ENCODE measurements at places on chromosomes 6 and 20.

DNA sequence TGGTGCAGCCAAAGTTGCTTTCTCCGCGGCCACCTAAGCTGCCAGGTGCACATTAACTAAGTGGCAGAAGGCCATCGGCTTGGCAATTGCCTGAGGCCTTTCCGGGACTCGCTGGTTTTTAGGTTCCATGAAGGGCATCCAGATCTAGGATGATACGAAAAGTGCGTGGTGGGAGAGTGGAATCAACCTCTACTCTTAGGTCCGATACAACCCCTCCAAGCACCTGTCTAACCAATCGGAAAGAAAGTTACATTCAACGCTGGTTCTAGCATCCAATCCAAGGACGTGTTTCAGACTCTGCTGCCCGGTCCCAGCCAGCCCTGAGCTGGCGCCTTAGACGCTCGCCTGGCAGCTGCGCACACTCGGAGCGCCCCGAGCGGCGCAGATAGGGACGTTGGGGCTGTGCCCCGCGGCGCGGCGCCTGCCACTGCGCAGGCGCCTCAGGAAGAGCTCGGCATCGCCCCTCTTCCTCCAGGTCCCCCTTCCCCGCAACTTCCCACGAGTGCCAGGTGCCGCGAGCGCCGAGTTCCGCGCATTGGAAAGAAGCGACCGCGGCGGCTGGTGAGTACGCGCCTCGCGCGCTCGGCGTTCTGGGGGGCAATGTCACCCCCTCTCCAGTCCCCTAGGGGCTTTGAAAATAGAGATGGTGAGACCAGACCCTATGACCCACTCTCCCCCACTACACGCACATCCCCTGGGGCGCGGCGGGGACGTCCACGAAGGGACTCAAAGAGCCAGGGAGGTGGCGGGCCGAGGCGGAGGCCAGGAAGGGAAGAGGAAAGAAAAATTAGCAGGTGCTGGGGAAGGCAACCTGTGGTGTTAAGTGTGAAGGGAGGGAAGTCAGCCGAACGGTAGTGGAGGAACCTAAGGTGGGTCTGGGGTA lies at the start of gene ENPP4:
ENPP4 (plus strand) TSS at position 361 of the 883 bp plus-strand sequence. CDS start 9,595 bp downstream, outside the sequence.
- no peaks in the 10 kb centered on the region for H3K36me3 ChIP-seq
- no peaks in the 10 kb centered on the region for H3K27me3 ChIP-seq
- peak within 1 kb of the TSS; percentile 80 for H3K27ac ChIP-seq
- no peaks in the 10 kb centered on the region for H3K4me1 ChIP-seq
- DNase-seq: peak; percentile 87

DNA sequence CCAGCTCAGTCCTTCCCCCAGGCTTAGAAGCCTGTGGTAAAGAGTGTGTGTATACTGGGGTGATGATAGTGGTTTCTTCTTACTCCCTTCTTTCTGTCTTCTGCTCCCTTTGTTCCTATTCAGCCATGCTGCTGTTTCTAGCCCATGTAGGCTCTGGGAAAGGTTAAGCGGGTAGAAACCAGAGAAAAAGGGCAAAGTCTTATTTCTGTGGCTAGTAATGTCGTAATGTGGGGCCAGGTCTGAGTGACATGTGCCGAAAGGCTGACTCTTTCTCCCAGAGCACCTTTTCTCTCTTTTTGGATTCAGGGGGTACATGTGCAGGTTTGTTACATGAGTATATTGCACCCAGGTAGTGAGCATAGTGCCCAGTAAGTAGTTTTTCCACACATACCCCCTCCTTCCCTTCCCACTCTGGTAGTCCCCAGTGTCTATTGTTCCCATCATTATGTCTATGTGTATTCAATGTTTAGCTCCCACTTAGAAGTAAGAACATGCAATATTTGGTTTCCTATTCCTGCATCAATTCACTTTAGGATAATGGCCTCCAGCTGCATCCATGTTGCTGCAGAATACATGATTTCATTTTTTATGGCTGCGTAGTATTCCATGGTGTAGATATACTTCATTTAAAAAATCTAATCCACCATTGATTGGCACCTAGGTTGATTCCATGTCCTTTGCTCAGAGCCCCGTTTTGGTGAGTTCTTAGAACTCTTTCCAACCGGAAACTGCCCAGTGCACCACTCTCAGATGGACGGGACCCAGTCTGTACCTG lies 74.3 kb downstream of the EFHC1 start:
- H3K27me3 ChIP-seq: no peaks in the 10 kb centered on the region
- H3K36me3 ChIP-seq: peaks cover 13% of the 10 kb centered on the region
- H3K27ac ChIP-seq: no peak overlapping the region
- no peak overlapping the region for H3K4me3 ChIP-seq
- DNase-seq: no peak

DNA sequence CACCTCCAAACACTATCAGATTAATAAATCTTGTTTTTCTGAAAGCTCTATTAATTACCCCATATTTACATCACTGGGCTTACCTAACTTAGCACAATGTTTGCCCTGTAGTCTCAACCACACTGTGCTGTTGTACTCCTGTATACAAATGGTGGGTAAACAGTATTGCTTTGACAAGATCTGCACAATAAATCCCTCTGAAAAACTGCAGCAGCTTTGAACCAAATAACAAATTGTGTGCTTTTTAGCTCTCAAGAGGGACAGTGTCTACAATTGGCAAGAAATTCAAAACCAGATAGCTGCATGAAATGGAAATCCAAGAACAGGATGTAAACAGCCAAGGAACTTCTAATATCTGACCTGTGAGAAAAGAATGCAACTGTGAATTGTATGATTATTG lies 10.4 kb downstream of the KIF6 start:
- no peaks in the 10 kb centered on the region for H3K36me3 ChIP-seq
- H3K27ac ChIP-seq: no peak overlapping the region
- H3K4me3 ChIP-seq: no peak overlapping the region
- H3K4me1 ChIP-seq: no peaks in the 10 kb centered on the region

DNA sequence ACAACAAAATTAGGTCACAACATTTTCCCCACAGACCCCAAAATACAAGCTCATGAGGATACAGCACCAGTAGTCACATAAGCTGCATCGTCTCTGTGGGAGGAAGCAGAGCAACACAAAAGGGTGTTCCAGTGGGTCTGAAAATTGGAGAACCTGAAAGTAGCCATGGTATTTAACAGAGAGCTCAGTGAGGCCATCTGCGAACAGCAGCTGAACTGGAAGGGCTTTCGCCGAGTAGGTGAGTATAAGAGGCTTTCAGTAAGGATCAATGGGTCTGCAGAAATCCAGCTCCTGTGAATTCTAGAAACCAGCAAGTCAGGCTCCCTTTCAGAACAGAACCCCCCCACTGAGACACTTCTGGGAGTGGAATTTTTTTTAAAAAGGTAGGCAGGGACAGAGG lies 120.0 kb upstream of the RREB1 start:
- H3K27ac ChIP-seq: no peak overlapping the region
- DNase-seq: no peak
- no peak overlapping the region for H3K4me3 ChIP-seq
- H3K27me3 ChIP-seq: no peaks in the 10 kb centered on the region

DNA sequence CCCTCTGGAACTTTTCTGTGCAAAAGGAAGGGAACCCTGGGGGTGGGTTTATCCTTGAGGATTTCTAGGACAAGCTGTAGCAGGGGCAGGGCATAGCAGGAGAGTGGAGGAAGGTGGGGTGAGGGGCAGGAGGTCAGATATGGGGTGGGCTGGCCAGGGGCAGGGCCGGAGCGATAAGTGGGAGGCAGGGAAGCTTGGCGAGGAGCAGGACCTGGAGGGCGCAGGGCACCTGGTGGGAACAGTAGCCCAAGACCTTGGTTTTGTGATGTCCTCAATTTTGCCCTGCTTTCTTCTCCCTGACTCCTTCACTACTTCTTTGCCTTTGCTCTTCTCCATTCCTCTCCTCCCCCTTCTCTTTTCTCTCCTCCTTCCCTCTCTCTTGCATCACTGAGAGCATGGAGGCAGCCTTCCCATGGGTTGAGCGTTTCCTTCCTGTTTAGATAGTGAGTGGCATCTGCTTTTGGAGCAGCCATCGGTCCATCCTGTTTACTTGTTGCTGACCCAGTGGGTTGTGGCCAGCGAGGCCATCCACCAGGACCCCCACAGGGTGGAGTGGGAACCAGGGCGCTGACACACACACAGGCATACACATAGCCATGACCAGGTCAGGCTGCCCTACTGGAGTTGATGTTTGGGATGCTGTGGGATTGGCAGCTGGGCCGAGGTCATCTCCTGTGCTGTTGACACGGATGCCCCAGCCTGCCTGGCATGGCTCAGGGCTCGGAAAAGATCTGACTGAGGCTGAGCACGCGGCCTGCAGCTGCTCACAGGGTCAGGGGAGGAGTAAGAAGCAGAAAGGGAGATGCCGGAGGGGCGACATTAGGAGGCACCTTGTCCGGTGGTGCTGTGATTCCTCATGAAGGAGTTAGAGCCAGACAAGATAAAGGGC lies 121.0 kb upstream of the RNF24 start:
- no peak overlapping the region for H3K4me3 ChIP-seq
- peaks cover 3% of the 10 kb centered on the region for H3K4me1 ChIP-seq

GRCh38 chr6:161480421-161481155 lies 206.7 kb upstream of the AGPAT4 start:
- H3K36me3 ChIP-seq: no peaks in the 10 kb centered on the region
- DNase-seq: no peak

GRCh38 chr20:16018881-16019280 lies 554.4 kb downstream of the KIF16B start:
- DNase-seq: no peak
- H3K4me1 ChIP-seq: no peaks in the 10 kb centered on the region
- no peaks in the 10 kb centered on the region for H3K36me3 ChIP-seq
- no peaks in the 10 kb centered on the region for H3K27me3 ChIP-seq
